GM18507 (cell line): ENCODE measurements at places on chromosomes 16 and 17.

DNA sequence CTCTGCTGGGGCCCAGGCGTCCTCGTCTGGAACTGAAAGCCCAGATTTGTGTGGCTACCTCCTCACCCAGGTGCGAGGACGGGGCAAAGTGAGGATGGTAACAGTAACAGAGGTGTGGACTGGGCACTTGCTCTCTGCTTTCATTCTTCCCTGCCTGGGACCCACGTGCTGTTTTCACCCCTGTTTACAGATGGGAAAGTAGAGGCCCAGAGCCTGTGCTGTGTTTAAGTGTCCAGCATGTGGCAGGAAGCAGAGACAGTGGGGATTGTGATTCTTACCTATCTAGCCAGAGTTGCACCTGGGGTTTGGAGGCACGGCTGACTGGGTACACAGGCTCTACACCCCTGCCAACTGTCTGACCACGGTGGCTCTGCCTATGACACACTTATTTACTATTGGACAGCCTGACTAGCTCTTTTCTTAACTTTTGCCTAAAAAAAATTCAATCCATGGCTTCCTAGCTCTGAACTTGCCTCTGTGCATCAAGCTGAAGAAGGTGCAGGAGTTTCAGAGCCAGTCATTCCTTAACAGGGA is 155.4 kb downstream of the CLEC16A start:
- DNase-seq = no peak

DNA sequence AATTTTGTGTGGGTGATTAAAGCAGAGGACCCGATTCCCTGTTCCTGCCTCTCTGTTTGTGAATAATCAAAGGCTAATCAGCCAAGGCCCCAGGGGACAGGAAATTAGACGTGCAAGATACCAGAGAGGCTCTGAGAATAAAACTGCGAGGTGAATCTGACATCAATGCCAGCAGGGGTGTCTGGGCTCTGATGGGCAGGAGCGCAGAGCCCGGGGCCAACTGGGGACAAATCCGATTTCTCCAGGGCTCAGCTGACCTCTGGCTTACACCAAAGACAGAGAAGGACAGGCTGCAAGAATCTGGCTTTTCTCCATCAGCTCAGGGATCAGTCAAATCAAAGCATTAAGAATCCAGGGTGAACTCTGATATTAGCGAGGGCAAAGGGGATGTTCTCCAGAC is 174.3 kb downstream of the XYLT1 start:
- no peak for DNase-seq

GRCh38 chr16:87352818-87353217 is 30.8 kb downstream of the FBXO31 start:
- no peak for DNase-seq

DNA sequence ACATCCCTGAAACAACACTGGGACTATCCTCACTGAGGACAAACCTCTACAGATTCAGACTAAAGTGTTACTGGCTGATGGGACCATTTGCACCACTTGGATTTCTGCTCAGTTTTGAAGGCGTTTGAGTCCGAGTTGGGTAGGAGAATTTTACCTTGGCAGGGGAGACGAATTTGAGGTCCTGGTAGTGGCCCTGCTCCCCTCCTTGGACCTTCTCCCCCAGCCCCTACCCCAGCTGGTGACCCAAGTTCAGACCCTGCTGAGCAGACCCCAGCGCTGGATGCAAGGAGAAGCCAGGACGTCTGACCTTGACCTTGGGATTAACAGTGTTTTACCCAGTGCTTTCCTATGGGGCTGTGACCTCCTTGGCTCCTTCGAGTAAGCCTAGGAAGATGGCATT is 13.6 kb downstream of the CACNG5 start:
- no peak for DNase-seq

DNA sequence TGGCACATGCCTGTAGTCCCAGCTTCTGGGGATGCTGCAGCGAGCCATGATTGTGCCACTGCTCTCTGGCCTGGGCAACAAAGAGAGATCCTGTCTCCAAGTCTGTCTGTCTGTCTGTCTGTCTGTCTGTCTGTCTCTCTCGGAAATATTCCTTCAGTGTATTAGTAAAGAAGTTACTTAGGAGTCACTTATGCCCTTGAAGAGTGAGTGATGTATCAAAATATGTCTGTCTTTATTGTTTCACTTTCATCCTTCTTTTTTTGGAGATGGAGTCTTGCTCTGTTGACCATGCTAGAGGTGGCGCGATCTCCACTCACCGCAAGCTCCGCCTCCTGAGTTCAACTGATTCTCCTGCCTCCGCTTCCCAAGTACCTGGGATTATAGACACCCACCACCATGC is 410.5 kb downstream of the WWOX start:
- peak; percentile 17 for DNase-seq

- DNase-seq = peak; percentile 72
Measured at GRCh38 chr16:30112197-30113030, 923 bp downstream of the GDPD3 start.

DNA sequence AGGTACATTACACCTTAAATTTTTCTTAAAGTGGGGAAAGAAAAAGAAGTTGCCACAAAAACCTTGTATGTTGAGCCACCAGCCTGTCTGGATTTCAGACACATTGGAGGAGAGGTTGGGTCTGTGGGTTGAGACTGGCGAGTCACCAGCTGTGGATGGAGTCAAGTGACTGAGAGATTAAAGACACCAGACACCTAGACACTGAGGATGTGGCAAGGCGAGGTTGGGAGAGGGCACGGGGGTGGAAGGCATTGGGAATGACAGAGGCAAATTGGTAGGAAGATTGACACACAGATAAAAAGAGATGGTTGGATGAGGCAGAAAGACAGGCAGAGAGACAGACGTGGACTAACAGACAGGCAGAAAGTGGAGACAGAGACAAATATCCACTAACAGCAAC is 49.6 kb downstream of the KCNJ12 start:
- DNase-seq = no peak

- no peak for DNase-seq
Measured at GRCh38 chr16:29804455-29805231, 1.7 kb upstream of the MAZ start.

DNA sequence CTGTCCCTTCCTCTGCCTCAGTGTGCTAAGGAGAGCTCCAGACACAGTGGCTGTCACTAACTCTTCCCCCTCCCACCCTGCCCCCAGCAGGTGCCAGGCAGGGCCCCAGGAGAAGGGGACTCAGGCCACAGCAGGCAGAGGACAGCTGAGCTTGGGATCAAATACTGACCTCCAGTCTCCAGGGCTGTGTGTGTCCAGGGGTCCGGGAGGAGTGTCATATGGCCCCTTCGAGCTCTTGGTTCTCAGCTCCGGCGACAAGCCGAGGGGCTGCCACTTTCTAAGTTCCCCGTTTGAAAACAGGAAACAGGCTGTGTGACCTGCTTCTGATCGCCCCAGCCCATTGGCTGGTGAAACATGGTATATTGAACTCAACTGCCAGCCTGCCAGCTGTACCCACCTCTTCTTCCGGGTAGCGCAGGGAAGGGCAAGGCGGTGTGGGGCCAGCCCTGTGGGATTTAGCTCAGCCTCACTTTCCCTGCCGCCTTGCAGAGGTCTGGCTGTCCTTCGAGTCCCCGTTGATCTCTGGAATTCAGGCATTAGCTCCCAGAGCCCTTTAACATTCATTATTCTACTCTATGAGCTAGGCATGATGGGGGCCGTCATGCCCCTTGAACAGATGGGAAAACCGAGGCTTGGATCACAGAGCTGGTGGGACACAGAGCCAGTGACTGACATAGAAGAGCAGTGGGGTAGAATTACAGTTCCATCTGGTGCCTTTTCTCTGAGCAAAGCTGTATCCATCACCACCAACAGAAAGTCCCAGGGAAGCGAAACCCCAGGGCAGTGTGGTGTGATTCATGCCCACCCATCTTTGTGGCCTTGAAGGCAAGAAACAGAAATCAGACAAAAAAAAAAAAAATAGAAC is at the start of gene SNX20:
TSS of gene SNX20 (minus strand) at position 292 of the 865 bp plus-strand sequence. CDS start 3,786 bp downstream, outside the sequence.
- no peak for DNase-seq

DNA sequence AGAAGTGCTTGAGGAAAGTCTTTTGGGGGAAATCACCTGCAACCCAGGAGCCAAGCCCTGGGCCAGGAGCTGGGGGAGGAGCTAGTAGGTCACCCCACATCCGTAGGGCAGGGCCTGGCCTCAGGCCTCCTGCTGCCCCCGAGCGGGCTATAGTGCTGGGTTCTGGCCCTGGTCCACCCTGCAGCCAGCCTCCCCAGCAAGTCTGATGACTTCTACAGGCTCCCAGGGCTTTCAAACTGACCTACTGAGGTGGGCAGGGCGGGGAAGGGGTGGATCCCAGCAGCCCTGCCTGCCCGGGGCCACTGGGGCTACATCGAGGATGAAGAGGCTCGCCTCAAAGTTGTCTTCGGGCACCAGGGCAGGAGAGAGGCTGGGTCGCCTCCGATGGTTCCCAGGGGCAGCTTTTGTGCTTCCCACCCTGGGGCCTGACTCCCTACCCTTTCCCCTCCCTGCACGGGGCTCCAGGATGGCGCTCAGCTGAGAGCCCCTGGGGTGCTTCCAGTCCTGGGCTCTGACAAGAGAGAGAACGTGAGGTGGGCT is 5.0 kb downstream of the CENPX start:
- DNase-seq = no peak

DNA sequence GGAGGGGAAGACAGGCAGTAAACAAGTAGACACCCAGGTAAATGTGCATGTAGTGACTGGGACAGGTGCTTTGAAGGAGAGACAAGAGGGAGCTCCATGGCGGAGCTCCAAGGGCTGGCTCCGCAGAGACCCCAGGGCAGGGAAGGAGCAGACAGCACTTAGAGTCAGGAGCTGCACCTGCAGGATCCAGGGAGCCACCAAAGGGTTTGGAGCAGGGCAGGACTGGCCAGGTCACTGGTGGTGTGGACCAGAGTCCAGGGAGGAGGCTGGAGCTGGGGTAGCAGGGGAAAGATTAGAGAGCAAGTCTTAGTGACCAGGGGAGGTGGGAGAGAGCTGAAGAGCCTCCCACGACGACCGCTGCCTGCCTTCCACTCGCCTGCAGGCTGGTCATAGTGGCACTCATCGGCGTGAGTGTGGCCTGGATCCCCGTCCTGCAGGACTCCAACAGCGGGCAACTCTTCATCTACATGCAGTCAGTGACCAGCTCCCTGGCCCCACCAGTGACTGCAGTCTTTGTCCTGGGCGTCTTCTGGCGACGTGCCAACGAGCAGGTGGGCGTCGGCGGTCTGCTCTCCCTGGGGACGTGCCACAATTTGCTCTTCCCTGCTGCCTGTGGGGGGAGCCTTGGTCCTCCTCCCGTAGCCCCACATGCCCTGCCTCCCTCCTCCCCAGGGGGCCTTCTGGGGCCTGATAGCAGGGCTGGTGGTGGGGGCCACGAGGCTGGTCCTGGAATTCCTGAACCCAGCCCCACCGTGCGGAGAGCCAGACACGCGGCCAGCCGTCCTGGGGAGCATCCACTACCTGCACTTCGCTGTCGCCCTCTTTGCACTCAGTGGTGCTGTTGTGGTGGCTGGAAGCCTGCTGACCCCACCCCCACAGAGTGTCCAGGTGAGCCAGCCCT is 14.7 kb upstream of the FAM83G start:
- no peak for DNase-seq

- DNase-seq = no peak
Measured at GRCh38 chr17:38460082-38460715, 31.9 kb downstream of the ARHGAP23 start.

GRCh38 chr16:7688811-7689210 is 356.2 kb downstream of the RBFOX1 start:
- DNase-seq = no peak
